ENCODE measurements at places on chromosomes 1 and 21.
A peak's percentile ranks its signal among the peaks of the same experiment; 100 is the strongest.

DNA sequence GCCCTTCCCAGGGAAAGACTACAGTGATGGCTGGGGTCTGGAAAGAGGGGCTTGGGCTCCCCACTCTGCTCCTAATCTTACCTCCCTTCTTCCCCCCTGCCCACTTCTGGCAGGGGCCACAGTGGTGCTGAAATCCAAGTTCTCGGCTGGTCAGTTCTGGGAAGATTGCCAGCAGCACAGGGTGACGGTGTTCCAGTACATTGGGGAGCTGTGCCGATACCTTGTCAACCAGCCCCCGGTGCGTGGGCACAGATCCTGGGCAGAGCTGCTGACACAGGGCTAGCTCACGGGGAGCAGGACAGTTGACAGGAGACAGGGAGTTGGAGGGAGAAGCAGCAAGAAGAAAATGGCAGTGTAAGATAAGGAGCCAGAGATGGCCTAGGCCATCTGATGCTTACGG is 2.4 kb downstream of the SLC27A3 start:
- DNase-seq, result no peak

DNA sequence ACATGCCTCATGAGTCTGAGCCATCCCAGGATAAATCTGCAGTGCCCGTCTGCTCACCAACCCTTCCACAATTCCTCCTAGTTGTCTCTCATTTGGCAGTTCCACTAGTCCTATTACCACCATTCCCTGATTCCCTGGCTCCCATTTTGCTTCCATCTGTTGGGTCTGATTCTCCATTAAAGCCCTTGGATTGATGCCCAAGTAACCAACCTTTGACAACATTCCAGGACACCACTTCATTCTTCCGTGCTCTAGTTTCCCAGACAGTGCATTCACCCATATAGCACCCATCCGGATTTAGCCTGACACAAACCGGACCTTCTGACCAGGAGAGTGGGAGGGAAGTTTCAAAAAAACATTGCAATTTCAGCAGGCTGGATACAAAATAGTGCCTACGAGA is 189.4 kb upstream of the PALMD start:
- no peak for DNase-seq

DNA sequence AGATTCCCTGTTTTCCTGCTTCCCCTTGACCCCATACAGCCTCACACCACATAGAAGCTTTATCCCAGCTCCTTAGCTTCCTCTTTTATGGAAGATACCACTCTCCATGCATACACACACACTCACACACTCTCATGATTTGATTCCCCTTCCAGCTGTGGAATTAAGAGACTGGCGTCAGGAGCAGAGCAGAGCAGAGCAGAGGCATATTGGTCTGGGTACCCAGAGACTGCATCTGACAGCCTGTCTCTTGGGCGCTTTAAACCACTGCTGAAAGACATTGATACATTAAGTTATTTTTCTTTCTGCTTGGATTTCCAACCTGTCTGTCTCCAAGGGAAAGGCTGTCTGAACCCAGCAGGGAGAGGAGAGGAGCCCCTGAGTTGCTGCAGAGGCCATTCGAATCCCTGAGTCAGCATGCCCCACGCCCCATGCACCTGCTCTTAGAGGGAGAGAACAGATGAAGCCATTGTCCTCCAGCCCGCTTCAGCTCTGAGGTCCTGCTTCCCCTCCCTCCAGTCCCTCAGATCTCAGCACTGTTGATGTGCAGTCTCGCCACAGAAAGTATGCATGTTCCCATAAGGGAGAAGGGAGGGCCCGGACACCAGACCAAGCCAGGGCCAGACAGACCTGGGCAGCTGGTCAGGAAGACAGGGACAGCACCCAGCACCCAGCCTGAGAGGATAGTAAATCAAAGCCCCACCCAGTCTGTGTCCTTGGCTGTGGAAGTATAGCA is 66.7 kb upstream of the GJB5 start:
- DNase-seq, result no peak

GRCh38 chr21:29115899-29116298 is 14.5 kb upstream of the MAP3K7CL start:
- no peak for DNase-seq

DNA sequence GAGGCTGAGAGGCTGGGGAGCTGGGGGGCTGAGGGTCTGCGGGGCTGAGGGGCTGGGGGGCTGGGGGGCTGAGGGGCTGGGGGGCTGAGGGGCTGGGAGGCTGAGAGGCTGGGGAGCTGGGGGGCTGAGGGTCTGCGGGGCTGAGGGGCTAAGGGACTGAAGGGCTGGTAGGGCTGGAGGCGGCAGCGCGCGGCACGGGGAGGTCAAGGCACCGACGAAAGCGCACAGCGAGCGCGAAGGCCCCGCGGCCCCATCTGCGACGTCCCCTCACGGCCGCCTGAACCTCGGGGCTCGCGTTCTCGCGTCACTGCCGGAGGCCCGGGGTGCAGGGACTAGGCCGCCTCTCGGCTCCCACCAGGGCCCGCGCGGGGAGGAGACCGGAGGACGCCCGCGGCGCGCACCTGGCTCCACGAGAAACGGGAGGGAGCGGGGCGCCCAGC is 356 bp downstream of the INTS11 start:
- DNase-seq, result no peak

GRCh38 chr1:161907265-161907664 is 116.4 kb downstream of the OLFML2B start:
- no peak for DNase-seq

- DNase-seq, result no peak
Observed at GRCh38 chr1:215059947-215060346, 22.6 kb upstream of the KCNK2 start.

- no peak for DNase-seq
Observed at GRCh38 chr1:203628201-203629015, 1.8 kb downstream of the ATP2B4 start.

DNA sequence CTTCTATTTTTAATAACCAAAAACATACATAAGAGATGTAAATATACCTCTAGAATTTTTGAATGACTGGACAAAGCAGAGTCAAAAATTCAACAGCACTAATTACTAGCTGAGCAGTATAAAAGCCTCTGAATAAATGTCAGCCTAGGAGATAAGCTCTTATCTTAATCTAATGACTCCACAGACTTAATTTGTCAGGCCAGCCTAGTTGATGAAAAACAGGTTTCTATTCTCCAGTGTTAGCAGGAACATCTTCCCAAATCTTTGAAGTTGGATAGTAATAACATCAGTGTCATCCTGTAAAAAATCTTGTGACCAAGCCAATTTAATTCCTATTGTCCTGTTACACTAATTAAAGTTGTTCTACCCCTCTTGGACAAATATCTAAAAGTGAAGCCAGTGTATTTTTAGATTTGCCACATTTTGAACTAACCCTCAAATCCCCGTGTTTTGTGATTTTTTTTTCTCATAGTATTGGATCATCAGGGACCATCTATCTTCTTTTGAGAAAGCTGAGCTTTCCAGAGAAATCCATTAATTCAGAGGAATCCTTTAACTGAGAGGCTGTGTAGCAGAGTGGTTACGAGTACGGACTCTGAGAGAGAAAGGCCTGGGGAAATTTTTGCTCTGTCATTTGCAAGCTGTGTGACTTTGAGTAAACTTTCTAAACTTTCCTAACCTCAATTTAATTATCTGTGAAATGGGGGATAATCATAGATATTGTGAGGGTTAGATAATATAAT is 41.2 kb downstream of the LMO4 start:
- peak; percentile 36 for DNase-seq

- no peak for DNase-seq
Observed at GRCh38 chr1:110083061-110083865, 12.8 kb upstream of the ALX3 start.

GRCh38 chr1:110591956-110592355 is 14.2 kb downstream of the KCNA2 start:
- no peak for DNase-seq

GRCh38 chr21:18041012-18041411 is 203.6 kb upstream of the CHODL start:
- no peak for DNase-seq

DNA sequence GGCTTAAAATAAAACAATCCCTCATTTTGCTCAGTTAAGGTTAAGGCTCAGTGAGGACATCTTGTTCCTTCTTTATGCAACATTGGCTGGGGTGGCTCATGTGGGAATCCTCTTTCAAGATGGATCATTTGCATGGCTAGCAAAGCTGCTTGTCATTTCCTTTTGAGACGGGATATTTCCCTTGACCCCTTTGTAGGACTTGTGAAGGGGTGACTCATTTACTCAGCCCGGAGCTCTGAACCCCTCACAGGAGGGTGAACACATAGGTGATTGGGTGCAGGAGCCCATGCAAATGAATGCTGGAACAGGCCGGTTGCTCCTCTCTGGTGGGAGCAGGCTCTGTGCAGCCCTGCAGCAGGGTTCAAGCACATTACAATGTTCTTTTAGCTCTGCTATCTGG is 15.8 kb upstream of the C8A start:
- no peak for DNase-seq

DNA sequence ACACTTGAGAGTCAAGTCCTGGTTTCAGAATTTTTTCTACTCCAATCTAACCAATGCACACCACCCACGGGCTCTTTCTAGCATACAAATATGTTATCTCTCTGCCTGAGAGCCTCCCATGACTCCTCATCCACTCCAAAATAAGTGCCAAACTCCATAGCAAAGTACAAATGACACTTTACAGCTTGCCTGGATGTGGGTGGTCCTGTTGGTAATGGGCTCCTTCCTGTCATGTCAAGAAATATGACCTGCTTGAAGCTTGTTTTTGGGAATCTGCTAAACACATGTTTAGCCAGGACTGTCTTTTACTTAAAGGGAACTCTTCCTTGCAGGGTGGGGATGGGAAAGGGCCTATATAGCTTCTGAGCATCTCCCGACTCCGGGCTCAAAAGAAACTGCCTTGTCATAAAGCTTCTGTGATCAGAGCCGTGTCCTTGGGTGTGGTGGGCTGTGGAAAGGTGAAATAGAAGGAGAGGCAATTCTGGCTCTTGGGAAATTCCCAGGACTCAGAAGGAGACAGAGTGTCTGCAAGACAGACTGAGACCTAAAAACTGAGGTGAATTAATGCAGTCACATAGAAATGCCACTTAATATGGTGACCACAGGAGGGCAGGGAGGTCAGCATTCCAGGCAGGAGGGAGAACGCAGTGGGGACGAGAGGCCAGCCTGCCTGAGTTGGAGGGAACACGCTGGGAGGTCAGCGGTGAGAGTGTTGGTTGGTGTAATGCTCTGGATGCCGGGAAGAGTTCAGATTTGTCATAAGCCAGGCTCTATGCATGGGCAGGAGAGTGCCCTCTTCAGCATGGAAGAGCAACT is 6.1 kb upstream of the IGFN1 start:
- peak; percentile 77 for DNase-seq

DNA sequence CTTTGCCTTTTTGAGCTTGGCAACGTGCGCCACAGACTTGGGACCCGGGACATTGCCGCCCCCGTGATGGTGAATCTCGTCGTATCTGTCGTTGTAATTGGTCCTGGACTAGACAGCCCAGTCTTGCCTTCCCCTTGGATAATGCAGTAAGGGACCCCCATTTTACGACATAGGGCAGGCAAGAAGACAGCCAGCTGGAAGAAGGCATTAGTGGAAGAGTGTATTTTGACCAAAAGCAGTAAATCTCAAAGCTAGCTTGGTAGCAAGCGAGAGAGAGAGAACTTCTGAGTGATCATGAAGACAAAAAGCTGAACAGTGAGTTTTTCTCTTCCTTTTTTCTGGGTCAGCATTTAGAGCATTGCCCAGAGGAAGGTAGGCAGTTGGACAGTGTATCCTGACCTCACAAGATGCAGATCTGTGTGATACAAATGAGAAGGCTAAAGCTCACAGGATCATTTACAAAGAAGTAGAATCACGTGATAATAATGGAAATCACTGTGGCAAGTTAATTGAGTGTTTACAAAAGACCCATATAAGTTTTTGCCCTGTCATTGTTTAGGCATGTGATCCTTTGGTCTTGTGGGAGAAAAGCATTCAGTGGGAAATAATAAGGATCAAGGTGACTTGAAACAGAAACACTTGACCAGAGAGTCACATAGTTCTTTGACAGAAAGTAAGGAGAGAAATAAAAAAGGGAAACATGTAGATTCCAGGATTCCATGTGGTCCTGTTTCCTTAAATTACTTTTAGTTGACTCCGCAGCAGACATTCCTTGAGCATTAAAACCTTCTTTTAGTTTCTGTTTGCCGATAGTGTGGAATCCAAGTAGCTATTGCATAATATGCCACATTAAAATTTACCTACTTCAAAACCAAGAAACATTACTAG is 66.3 kb downstream of the CNST start:
- no peak for DNase-seq

DNA sequence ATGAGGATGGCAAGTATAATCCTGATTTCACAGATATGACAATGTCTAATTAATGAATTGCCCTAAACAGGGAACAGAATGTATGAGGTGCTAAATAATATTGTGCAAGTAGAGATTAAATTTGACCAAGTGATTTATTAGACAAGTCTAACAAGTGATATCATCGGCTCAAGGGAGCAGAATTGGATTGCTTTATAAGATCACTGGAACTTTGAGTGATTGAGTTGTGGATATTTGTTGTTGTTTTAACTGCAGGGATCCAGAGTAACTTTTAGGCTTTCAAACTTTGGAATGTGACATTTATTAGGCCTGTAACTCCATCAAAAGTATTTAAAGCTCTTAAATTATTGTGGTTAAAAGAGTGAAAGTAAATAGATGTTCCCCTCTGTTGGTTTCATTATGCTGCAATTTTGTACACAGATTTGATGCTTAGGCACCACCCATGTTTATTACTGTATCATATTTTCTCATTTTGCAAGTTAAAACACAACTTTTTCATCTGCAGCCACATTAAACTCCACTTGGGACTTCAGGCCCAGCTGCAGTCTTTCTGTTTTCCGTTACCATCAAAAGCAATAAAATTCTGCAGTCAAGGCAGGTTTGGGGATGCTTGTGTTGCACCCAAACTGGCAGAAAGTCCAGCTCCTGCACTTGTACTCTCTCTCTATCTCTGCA is 206.6 kb downstream of the HLX start:
- DNase-seq, result no peak

DNA sequence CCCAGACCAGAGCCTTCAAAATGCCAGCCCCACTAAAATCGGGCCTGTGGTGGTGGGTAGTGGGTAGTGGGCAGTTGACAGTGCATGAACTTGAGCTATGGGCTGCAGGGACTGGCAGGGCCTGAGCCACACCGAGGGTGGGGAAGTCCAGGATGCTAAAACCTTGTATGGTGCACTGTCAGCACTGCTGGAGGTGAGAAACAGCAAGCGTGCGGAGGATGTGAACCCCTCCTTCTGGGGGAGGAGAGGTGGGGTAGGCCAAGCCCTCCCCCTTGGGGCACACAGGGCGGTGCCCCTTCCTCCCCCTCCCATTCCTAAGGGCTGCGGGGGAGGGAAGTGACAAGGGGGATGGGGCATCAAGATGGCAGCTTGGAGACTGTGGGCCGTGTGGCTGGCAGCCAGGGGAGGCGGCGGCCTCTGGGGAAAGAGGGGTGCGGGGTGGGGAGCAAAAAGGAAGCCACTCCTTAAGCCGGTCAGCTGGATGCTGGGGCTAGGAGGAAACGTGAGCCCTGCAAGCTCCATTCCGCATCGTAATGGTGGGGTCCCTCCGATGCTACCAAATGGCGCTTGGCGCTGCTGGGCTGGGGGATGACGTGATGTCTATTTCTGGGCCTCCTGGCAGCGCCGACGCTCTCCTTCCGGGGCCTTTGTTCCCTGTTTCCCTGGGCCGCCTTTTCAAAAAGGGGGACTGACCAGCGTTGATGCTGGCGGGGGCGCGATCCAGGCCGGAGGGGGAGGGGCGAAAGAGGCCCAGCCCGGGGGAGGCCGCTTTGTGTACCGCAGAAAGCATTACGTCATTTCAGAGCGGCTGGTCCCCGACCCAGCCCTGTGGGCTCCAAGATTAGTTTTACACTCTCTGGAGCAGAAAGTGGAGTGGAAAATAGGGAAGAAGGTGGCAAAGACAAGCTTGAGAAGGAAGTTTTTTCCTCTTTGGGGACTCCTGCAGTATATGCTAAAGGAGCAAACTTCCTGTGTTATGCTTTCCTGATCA is 809 bp downstream of the SYT11 start:
- peak; percentile 71 for DNase-seq

Data from D721Med (cell line).